ENCODE measurements at places on chromosomes 1 and 21. TPM values are rescaled to one million over a fixed set of nuclear protein-coding genes. Genes with fewer than 3 reads are reported as not detected.

Gene ATP1A4
- total RNA-seq, result 0.27 TPM

Gene ADCY10
- total RNA-seq, result 0.39 TPM

Gene SYPL2
- total RNA-seq, result 0.33 TPM

DNA sequence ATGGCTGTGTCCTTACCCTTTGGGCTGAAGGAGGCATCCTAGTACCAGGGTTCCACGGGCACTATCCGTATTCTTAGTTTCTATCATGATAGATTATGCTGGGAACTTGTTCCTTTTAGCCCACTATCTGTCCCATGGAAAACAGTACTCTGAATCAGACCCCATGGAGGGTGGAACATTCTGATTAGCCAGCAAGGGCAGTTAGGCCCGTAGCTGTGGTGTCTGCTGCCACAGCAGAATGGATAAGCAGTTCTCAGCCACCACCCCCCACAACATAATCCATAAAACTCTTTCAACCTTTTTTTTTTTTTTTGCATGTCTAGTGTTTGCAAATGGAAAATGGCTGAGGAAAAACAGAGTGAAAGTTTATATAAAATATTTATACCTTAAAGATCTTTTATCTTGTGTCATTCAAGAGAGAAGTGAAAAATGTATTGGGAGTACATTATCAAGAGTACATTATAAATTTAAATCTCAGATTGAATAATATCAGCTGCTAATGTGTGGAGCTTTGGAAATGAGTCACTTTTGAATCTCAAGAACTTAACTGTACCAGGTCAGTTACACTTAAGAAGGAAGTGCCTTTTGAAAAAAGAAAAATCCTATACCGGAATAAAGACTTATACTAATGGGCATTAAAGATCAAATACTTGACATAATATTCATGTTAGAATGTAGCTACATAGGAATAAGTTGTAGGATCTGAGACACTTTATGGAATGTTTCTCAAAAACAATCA is 80.3 kb downstream of the NFIA start:
- no peak for DNase-seq

- DNase-seq, result no peak
These were observed 316.9 kb upstream of the ADGRL4 start for GRCh38 chr1:79323239-79324025.

GRCh38 chr1:32899586-32900296 is 1.4 kb downstream of the TMEM54 start:
- no peak for DNase-seq

DNA sequence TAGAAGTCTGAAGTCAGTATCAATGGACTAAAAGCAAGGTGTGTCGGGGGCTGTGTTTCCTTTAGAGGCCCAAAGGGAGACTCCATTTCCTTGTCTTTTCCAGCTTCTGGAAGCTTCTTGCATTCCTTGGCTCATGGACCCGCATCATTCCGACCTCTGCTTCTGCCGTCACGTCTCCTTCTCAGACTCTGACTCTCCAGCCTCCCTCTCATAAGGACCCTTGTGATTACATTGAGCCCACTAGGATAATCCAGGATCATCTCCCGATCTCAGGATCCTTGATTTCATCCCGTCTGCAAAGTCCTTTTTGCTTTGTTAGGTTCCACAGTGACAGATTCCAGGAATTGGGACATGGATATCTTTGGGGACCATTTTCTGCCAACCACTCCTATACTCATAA is 265.8 kb upstream of the CSF3R start:
- no peak for DNase-seq

- no peak for DNase-seq
These were observed 56.0 kb upstream of the GPR52 start for GRCh38 chr1:174391716-174392115.

GRCh38 chr1:244112636-244113035 is 61.6 kb downstream of the ZBTB18 start:
- DNase-seq, result no peak

GRCh38 chr1:109877776-109878175 is 32.9 kb upstream of the CSF1 start:
- DNase-seq, result no peak
